ENCODE measurements at places on chromosomes 1 and 21.
A peak's percentile ranks its signal among the peaks of the same experiment; 100 is the strongest.

DNA sequence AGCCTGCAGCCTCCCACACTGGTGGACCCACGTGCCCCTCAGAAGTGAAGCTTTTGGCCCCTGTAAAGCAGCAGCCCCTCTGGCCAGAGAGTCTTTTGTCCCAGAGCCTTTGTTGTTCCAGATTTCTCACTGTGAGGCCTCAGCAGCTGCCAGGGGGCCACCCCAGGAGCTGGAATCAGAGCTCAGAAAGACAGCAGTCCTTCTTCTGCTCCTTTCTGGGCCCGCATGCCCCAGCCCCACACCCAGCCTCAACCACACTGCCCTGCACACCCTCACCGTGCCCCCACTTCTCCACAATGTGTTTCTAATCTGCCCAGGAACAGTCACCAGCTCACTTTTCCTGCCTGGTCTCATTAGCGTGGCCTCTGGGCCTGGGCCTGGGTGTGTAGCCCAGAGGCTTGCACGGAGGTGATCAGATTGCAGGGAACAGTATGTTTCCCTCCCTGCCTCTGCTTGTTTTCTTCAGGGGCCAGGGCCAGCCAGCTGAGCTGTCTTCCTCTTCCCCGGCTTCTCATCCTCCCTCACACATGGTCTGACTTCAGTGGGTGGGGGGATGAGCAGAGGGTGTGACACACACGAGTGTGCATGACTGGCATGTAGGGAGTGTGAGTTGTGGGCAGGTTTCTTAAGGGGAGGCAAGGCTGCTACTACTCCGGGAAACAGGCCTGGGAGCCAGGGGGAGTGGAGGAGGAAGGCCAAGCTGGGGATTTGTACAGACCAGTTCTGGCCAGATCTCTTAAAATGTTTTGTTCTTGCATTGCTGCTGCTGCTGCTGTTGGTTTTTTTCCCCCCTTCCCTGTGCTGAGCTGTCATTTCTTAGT, 82.5 kb upstream of the ZNF648 start:
- no peaks in the 10 kb centered on the region for H3K36me3 ChIP-seq
- peak; percentile 88 for DNase-seq

DNA sequence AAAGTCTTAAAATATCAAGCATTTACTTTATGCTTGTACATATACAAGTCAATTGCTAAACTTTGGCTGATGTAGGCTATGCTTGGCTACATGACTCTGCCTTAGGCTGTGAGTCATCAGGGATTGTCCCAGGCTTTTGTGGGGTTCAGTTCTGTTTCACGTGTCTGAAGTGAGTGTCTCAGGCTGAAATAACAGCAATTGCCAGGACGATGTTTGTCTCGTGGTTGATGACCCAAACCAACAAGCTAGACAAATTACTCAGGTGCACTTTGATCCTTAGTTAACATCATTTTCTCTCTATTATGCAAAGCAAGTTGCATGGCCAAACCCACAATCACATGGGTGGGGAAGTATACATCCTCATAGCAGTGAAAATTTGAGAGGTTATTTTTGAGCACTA, 410.1 kb downstream of the BRINP3 start:
- H3K27me3 ChIP-seq = no peaks in the 10 kb centered on the region
- H3K36me3 ChIP-seq = no peaks in the 10 kb centered on the region
- H3K27ac ChIP-seq = no peak overlapping the region
- DNase-seq = no peak

DNA sequence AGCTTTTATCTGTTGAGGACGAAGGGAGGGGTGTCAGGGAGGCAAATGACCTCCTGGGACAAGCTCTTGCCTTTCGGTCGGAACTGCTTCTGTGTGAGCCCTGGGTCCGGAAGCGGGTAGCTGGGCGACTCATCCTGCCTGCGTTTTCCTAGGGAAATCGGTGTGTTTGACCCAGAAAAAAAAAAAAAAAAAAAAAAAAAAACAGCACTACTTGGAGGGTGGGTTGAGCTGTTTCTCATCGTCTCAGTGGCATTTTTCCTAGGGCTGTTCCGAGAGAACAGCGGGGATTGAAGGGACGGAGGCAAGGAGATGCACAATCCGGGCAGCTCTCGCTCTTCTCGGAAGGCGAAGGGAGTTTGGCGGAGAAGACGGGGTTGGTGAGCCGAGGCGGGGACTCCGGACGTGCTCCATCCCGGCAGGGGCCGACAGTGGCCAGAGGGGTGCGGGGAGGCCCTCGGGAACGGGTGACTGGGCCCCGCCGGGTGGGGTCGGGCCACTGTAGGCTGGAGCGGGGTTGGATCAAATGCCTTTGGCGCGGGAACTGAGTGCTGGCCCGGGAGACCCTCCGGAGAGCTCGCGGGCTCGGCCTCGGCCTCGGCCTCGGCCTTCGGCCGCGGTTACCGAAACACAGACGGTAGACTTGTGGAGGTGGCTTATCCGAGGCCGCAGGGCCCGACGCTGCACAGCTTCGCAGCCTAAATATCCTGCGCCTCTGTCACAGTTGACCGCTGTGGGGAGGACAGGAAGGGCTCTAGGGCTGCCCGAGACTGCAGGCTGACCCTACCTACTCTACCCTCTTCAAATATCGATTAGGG, 2.4 kb upstream of the BARHL2 start:
- H3K36me3 ChIP-seq = no peaks in the 10 kb centered on the region
- no peak overlapping the region for H3K27ac ChIP-seq
- peaks cover 50% of the 10 kb centered on the region for H3K27me3 ChIP-seq
- H3K4me3 ChIP-seq = no peak overlapping the region
- DNase-seq = no peak

DNA sequence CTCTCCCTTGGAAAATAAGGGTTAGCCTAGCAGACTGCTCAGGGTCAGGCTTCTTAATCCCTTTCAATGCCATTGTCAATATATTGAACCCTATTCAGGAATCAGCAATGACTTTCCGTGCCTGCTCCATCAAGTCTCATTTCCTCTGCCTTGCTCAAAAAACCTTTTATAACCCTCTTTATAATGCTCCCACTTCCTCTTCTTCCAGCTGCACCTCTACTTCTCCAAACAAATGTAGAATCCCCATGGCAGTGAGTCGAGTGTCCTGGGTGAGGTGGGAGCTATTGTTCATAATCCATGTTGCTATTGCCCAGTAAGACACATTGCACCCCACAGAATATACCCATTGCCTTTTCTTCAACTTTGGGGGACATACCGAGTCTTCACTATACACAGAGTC, 58.6 kb downstream of the OLIG1 start:
- no peaks in the 10 kb centered on the region for H3K4me1 ChIP-seq
- H3K4me3 ChIP-seq = no peak overlapping the region
- no peak overlapping the region for H3K27ac ChIP-seq

- no peak overlapping the region for H3K4me3 ChIP-seq
- DNase-seq = no peak
- H3K27me3 ChIP-seq = no peaks in the 10 kb centered on the region
- no peaks in the 10 kb centered on the region for H3K4me1 ChIP-seq
- no peak overlapping the region for H3K27ac ChIP-seq
These were observed 17.7 kb downstream of the CD1E start for GRCh38 chr1:158371188-158371953.

DNA sequence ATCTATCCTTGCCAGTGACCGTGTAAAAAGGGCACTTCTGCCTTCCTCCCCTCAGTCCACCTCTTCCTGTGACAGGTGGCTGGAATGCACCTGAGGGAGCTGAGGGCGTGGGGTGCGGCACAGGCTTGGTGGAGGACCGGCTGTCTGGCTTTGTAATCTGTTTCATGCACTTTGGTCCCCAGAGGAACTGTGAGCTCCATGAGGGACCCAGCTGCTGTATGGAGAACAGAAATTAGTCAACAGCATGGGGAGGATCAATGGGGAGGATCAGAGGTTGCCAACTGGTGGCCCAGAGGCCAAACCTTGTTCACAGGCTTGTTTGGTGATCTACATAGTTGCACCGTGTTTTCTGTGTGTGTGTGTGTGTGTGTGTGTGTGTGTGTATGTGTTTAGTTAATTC, 19.0 kb upstream of the LUZP1 start:
- no peaks in the 10 kb centered on the region for H3K27me3 ChIP-seq
- no peaks in the 10 kb centered on the region for H3K36me3 ChIP-seq
- DNase-seq = no peak
- no peak overlapping the region for H3K27ac ChIP-seq

DNA sequence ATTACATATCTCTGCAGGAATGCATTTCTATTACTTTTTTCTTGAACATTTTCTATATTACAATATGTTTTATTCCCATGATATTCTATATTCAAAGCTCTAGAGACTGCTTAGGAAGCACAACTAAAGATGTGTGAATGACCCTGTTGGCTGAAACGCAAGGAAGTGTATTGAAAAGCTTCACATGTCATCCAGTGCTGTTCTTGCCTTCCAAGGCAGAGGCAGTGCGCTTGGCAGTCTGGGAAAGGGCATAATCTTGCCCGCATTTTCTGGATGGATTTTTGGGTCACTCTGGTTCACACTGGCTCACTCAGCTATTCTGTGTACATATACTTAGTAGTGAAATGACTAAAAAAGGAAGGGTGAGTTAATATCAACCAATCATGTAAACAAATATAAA, 262.4 kb downstream of the PTPRC start:
- H3K27me3 ChIP-seq = no peaks in the 10 kb centered on the region
- H3K27ac ChIP-seq = no peak overlapping the region
- no peaks in the 10 kb centered on the region for H3K36me3 ChIP-seq
- no peak overlapping the region for H3K4me3 ChIP-seq

DNA sequence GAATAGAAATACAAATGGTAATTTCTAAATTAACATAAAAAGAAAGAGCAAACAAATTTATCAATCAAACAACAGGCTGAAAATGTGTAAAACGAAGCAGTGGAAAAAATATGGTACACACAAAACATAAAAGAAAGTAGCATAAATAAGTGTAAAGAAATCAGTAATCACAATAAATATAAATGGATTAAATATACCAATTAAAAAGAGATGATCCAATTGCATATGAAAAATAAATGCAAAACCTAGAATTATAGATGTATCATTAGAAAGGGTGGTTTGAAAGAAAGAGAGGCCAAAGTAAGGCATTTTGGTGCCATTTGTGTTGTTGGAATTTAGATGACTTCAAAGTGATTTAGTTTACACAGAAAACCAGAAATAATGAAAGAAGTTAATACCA, 202.2 kb downstream of the PTBP2 start:
- no peaks in the 10 kb centered on the region for H3K36me3 ChIP-seq
- H3K4me1 ChIP-seq = no peaks in the 10 kb centered on the region
- H3K27me3 ChIP-seq = no peaks in the 10 kb centered on the region
- H3K27ac ChIP-seq = no peak overlapping the region
- H3K4me3 ChIP-seq = no peak overlapping the region

DNA sequence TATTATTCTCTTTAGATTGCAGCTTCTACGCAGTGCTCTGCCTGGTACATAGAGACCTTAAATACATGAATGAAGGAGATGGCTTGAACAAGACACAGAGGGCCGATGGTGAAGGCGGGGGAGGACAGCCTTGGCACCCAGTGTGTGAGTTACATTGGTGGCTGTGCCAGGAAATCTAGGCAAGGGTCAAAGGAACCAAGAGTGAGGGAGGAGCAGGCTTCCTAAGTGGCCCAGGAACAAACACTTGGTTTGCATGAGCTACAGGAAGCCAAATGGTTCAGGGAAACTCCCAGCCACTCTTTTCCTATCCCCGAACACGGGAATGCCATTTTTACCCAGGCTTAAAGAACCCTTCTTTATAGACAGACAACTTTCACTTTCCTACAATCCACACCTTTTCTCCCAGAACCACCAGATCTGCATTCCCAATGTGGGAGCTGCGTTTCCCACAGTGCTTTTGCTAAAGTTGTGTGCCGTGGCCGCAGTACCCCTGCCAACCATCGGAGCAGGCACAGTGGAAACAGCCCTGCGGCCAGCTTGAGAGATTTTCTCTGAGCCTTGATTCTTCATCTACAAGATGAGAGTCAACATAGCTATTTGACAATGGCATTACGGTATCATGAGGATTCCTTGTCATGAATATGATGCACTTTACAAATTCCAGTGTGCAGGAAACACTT, 3.5 kb upstream of the CLEC20A start:
- H3K27me3 ChIP-seq = no peaks in the 10 kb centered on the region
- no peaks in the 10 kb centered on the region for H3K36me3 ChIP-seq
- H3K4me3 ChIP-seq = no peak overlapping the region
- no peak for DNase-seq

- H3K4me1 ChIP-seq = no peaks in the 10 kb centered on the region
- H3K4me3 ChIP-seq = no peak overlapping the region
- no peak for DNase-seq
- no peaks in the 10 kb centered on the region for H3K27me3 ChIP-seq
- H3K36me3 ChIP-seq = no peaks in the 10 kb centered on the region
These were observed 22.4 kb upstream of the FCER1A start for GRCh38 chr1:159279773-159280172.

- H3K27ac ChIP-seq = peak overlapping the region; percentile 91
- no peaks in the 10 kb centered on the region for H3K36me3 ChIP-seq
- H3K4me1 ChIP-seq = no peaks in the 10 kb centered on the region
- H3K4me3 ChIP-seq = no peak overlapping the region
These were observed 105.2 kb downstream of the LAMC2 start for GRCh38 chr1:183291216-183291762.

- H3K4me1 ChIP-seq = no peaks in the 10 kb centered on the region
- H3K27me3 ChIP-seq = no peaks in the 10 kb centered on the region
- no peak for DNase-seq
- H3K36me3 ChIP-seq = no peaks in the 10 kb centered on the region
- no peak overlapping the region for H3K27ac ChIP-seq
These were observed 57.1 kb upstream of the RWDD3 start for GRCh38 chr1:95176861-95177260.

DNA sequence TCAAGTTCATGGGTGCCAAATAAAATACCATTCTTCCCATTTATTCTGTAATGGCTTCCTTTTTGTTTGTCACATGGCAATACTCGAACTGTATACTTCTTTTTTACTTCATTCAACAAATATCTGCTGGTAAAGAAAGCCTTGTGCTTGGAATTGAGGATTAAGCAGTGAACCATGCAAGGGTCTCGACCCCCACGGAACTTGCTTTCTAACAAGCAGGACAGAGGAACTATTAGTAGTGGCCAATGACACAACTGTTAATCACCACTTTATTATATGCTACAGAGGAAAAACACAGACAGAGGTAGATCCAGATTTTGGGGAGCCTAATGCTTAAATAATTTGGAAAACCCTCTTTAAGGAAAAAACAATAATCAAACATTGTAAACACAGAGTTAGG, 542.2 kb downstream of the DPYD start:
- no peak overlapping the region for H3K27ac ChIP-seq
- H3K4me3 ChIP-seq = no peak overlapping the region
- no peaks in the 10 kb centered on the region for H3K4me1 ChIP-seq
- H3K27me3 ChIP-seq = no peaks in the 10 kb centered on the region
- H3K36me3 ChIP-seq = no peaks in the 10 kb centered on the region

GRCh38 chr1:230127105-230128054, 60.3 kb downstream of the GALNT2 start:
- H3K36me3 ChIP-seq = no peaks in the 10 kb centered on the region
- no peaks in the 10 kb centered on the region for H3K27me3 ChIP-seq
- H3K4me1 ChIP-seq = no peaks in the 10 kb centered on the region
- no peak for DNase-seq
- no peak overlapping the region for H3K4me3 ChIP-seq

GRCh38 chr1:12485231-12486058, 132.6 kb downstream of the DHRS3 start:
- peak overlapping the region; percentile 41 for H3K27ac ChIP-seq
- no peaks in the 10 kb centered on the region for H3K36me3 ChIP-seq
- peaks cover 20% of the 10 kb centered on the region for H3K4me1 ChIP-seq
- DNase-seq = no peak

GRCh38 chr1:221188458-221188857, 309.2 kb downstream of the HLX start:
- DNase-seq = no peak
- H3K27me3 ChIP-seq = no peaks in the 10 kb centered on the region
- no peaks in the 10 kb centered on the region for H3K4me1 ChIP-seq
- no peak overlapping the region for H3K4me3 ChIP-seq
- H3K36me3 ChIP-seq = no peaks in the 10 kb centered on the region

- H3K36me3 ChIP-seq = no peaks in the 10 kb centered on the region
- no peak for DNase-seq
- no peak overlapping the region for H3K27ac ChIP-seq
- H3K4me1 ChIP-seq = no peaks in the 10 kb centered on the region
These were observed 444.7 kb downstream of the ADGRL2 start for GRCh38 chr1:82245345-82246014.
